ENCODE measurements at places on chromosomes 3 and 15.

- no peak for DNase-seq
Measured at GRCh38 chr15:67090297-67091070, 25.1 kb downstream of the SMAD3 start.

GRCh38 chr3:188294823-188295487 lies 141.0 kb downstream of the LPP start:
- DNase-seq, result no peak

DNA sequence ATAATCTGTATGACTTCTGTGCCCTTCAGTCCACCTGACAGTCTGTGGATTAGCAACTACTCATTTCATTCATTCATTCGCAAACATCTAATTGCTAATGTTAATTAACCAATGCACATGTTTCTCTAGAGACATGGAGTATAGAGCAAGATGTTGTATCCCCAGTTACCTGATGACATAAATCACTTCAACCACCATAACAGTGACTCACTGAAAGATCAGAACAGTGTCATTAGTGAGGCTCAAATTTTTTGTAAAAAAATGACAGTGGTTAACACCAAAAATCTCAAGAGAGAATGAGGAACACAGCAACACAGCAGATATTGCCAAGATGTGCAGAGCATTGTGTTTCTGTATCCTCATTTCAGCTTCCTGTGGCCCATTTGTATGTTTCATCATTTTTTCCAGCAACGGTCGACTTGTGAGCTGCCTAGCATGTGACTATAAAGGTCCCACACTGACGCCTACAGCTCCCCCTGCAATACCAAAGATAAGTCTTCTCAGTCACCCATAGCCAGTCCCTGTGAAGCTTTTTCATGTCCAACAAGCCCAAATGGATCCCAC lies 3.7 kb upstream of the PLD1 start:
- no peak for DNase-seq

GRCh38 chr3:98592345-98592935 lies 971 bp downstream of the CPOX start:
- DNase-seq, result no peak

DNA sequence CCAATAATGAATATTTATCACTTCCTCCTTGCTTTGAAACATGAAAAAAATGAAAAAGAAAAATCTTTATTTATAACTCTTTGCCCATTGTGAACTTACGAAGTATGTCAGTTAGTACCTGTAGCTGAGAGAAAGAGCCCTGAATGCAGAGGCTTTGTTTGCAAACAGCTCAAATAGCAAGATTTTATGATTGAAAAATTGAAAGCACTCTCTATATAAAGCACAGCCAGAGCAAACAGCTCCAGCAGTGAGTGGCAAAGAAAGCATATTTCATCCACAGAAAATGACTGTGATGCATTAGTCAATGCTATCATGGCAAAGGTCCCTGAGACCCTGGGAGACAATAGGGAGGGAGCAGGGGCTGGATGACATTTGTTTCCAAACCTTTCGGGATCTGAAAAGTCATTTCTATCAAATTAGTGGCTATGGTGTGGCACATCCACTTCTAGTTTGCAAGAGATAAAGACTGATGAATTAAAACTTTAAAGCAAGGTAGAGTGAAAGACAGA lies 576.1 kb downstream of the OTOL1 start:
- DNase-seq, result no peak

GRCh38 chr3:103406320-103406850 lies 971.6 kb downstream of the ZPLD1 start:
- no peak for DNase-seq

DNA sequence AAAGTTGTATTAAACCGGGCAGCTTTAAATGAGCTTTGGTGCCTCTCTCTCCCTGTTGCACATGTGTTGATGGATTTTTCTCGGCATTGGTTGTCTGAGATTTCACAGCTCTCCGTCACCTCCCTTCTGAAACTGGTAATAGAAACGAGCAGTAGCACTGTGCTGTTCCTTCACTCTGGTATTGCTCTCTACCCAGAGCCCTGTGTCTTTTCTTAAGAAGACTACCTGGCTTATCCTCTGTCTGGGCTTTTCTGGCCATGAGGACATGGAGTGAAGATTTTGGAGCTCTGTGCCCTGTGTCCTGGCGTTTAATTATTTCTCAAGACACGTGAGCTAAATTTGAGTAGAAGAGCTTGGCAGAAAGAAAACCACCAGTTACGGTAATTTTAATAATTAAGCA lies 209.6 kb upstream of the EIF1B start:
- DNase-seq, result no peak

DNA sequence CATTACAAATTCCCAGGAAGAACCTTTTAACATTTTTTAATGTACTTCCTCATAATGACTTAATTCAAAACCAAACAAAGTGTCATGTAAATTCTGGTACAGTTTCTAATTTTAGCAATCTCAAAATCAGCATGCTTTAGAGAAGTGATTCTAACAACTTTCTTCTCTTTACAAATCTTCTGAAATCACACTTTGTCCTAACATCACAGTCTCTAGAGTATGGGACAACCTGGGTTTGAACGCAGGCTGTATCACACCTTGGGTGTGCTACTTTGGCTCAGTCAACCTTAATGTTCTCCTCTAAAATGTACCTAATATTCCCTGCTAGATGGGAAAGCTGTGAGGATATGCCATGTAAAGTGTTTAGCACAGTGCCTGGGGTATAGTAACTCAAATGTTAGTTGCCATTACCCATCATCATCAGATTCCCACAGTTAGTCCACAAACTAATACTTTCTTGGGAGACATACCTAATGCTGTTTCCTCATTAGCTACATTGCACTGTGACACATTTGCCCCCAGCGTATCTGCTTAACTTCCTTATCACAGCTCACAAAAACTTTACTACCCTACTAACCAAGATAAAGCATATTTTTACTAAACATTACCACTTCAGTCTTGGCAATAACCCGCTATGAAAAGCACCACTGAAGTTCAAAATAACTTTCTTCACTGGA lies 3.1 kb downstream of the TSPAN3 start:
- no peak for DNase-seq

DNA sequence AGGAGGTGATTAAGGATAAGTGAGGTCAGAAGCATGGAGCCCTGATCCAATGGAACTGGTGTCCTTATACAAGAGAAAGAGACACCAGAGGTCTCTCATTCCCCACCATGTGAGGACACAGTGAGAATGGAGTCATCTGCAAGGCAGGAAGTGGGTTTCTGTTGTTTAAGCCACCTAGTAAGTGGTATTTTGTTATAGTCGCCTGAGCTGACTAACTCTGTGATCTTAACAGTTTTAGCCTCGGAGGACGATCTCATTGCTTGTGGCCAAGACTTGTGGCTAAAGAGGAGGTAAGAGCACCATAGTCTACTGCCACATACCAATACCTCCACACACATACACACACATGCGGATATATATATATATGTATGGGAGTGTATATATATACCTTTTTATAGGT lies 73.8 kb downstream of the MCTP2 start:
- no peak for DNase-seq

DNA sequence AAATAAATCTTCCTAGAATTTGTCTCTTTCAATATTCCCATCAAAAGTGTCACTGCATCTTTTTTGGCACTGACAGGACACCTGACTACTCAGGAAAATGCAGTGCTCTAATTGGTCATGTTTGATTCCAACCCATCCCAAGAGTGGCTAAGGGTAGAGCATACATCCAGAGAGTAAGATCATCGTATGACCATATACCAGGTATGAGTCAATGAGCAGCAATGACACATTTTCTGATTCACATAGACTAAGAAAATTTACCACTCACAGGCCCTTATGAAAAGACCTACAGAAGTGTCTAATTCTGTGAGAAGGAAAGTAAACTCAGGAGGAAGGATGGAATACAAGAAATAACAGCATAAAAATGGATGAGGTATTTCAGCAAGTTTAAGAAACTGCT lies 434.2 kb downstream of the ZIC1 start:
- no peak for DNase-seq

DNA sequence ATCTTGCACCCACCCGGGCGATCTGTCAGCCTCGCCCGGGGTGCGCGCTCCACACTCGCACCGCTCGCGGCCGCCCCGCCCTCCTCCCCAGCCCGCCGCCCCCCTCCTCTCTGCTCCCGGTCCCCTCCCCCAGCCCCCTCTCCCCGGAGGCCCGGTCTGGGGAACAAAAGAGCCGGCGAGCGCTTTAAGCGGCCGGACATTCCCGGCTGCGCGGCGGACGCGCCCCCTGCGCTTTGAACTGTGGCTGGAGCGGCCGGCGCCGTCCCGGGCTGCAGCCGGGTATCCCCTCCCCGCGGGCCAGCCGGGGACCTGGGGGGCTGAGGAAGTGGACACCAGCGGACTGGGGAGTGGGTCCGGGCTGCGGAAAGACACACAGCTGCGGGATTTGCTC lies at the start of gene IGDCC3:
TSS of gene IGDCC3 (minus strand) at position 27 of the 391 bp plus-strand sequence. CDS start 214 bp downstream, outside the sequence.
- no peak for DNase-seq

GRCh38 chr3:68809596-68809995 lies 122.8 kb downstream of the TAFA4 start:
- no peak for DNase-seq

GRCh38 chr3:55774856-55775255 lies 287.8 kb upstream of the WNT5A start:
- no peak for DNase-seq

DNA sequence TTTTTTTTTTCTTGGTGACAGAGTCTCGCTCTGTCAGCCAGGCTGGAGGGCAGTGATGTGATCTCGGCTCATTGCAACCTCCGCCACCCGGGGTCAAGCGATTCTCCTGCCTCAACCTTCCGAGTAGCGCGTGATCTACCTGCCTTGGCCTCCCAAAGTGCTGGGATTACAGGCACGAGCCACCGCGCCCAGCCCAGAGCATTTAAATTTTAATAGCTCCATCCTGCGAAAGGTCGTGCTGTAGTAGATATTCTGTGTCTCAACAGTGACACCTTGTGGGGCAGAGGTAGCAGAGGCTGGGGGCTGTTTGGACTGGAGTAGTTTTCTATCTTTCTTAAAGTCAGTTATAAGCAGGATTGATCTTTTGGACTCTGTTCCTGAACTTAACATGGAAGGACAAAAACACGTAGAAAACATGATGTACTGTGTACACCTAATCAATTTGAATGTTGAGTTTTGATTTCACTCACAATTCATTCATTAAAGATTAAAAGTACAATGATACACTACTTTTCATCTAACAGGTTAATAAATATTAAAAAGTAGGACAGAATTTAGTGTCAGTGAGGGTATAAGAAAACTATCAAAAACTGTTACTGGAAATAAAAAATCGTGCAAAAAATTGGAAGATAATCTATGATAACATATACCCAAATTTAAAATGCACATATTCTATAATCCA lies 11.0 kb upstream of the PDCD6IP start:
- DNase-seq, result peak; percentile 78

DNA sequence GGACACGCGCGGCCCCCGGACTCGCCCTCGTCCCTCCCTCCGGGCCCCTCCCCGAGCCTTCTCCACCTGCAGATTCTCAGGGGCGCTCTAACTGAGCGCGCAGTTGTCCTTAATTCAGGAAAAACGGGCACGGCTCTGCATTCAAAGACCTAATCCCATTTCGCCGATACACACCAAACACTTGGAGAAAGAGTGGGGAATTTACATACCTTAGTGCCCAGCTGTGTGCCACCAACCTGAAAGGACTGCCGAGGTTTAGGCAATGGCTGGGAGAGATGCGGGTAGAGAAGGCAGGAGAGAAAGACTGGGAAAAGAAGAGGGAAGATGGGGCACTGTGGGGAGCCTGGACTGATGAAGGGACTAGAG lies 21.8 kb downstream of the IGDCC3 start:
- no peak for DNase-seq
